ENCODE measurements at places on chromosomes 12 and 14.

DNA sequence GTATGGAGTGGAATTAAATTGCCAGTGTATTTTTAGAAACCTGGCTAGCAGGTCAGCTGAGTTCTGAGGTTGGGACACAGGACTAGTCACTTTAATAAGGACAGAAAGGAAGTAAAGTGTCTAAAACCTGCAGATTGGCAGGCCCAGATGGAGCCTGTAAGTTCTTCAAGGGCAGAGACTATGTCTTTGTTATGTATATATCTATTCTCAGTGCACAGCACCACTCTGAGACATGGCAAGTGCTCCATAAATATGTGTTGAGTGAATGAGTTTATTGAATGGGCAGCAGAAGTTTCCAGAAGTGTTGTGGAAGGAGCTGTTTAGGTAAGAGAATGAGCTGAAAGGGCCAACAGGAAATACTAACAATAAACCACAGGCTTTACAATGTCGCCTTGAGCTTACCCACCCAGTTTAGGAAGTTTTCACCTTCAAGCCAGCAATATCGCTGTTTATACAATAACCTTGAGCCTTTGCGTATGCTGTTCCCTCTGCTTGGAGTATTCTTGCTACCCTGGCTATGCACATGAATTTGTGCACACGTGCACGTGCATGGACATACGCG is 109.5 kb upstream of the TMPO start:
- H3K36me3 ChIP-seq, result no peaks in the 10 kb centered on the region
- H3K27me3 ChIP-seq, result no peaks in the 10 kb centered on the region
- no peak for DNase-seq

DNA sequence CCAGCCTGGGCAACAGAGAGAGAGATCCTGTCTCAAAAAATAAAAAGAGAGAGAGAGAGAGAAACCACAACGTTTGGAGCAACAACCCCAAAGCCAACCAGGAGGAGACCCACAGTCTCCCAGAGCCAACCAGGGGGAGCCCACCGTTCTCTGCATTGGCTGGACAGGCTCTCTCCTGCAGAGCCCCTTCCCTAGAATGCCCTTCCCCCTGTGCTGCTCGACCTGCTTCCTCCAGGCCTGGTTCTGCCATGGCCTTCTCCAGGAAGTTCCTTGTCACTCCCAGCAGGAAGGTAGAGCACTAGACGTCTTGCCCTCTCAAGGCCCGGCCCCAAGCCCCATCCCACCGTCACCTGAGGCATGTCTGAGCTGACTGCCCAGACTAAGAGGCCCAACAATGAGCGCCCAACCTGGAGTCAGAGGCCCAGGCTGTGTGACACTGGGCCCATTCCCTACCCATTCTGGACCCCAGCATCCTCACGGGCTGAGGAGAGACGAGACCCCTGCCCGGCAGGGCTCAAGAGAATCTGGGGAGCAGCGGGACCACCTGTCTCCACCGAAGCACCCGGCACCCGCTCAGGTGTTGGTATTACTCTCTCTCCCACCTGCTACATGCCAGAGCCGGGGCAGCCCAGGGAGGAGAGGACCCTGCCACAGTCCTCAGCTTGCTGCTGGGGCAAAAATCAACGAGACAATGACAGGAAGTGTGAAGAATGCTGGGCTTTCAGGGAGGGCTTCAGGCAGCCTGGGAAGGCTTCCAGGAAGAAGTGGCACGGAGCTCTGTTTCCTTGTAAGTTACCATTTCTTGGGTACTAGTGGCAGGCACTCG is 61.2 kb downstream of the DIO3 start:
- H3K27ac ChIP-seq, result no peak overlapping the region
- H3K4me3 ChIP-seq, result no peak overlapping the region
- H3K27me3 ChIP-seq, result peaks cover 8% of the 10 kb centered on the region
- H3K4me1 ChIP-seq, result peaks cover 15% of the 10 kb centered on the region

GRCh38 chr14:92627707-92628215 is 114.2 kb downstream of the RIN3 start:
- peaks cover 4% of the 10 kb centered on the region for H3K4me1 ChIP-seq
- no peak for DNase-seq
- no peaks in the 10 kb centered on the region for H3K27me3 ChIP-seq
- H3K36me3 ChIP-seq, result peaks cover 21% of the 10 kb centered on the region
- no peak overlapping the region for H3K4me3 ChIP-seq

- peaks cover 34% of the 10 kb centered on the region for H3K4me1 ChIP-seq
- no peaks in the 10 kb centered on the region for H3K36me3 ChIP-seq
- no peak for DNase-seq
- H3K27ac ChIP-seq, result no peak overlapping the region
- no peaks in the 10 kb centered on the region for H3K27me3 ChIP-seq
- H3K4me3 ChIP-seq, result no peak overlapping the region
Measured at GRCh38 chr12:93199831-93200236, 177.9 kb upstream of the NUDT4 start.

- H3K27me3 ChIP-seq, result no peaks in the 10 kb centered on the region
- H3K4me1 ChIP-seq, result no peaks in the 10 kb centered on the region
- no peak for DNase-seq
- H3K4me3 ChIP-seq, result no peak overlapping the region
- H3K27ac ChIP-seq, result no peak overlapping the region
Measured at GRCh38 chr14:62988967-62989366, 56.3 kb downstream of the KCNH5 start.

DNA sequence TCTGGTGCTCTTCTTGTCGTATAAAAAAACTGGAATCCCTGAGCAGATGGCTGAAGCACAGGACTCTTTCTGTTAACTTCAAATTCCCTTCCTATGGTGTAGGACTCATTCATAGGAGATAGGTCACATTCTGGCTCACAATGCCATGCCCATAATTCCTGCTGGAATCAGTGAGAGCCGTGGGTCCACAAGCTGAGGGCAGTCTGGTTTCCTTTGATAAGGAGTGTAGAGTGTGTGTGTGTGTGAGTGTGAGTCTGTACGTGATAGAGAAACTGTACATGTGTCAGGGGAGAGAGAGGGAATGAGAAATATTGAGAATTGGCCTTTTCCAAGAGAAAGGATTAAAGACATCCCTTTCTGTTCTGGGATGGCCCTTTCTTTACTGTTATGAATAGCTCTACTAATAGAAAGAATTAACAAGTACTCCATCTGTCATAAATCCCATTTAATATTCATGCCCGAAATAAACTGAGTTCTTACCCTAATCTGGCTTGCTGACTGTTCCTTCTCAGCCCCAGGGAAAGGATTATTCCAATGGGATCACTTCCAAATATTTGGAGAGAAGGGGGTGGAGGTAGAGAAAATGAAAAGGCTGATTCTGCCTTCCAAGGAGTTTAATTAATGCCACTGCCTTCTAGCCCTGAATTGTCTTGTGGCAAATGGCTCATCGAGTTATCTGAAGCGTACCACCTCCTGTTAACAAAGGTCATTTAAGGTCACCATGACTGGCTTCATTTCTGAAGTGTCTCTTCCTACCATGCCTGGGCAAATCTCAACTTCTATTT is 79.0 kb downstream of the TMX1 start:
- no peaks in the 10 kb centered on the region for H3K36me3 ChIP-seq
- H3K27ac ChIP-seq, result no peak overlapping the region
- no peaks in the 10 kb centered on the region for H3K27me3 ChIP-seq

DNA sequence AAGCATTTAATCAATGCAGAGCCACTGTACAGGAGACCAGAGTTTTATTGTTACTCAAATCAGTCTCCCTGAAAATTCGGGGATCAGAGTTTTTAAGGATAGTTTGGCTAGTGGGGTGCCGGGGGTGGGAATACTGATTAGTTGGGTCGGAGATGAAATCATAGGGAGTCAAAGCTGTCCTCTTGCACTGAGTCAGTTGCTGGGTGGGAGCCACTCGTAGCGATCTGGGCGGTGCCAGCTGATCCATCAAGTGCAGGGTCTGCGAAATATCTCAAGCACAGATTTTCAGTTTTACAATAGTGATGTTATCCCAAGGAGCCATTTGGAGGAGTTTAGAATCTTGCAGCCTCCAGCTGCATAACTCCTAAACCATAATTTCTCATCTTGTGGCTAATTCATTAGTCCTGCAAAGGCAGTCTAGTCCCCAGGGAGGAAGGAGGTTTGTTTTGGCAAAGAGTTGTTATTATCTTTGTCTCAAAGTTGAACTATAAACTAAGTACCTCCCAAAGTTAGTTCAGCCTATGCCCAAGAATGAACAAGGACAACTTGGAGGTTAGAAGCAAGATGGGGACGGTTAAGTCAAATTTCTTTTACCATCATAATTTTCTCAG is 169.4 kb upstream of the PLEKHG7 start:
- peaks cover 5% of the 10 kb centered on the region for H3K4me1 ChIP-seq
- no peaks in the 10 kb centered on the region for H3K27me3 ChIP-seq
- no peak overlapping the region for H3K4me3 ChIP-seq
- DNase-seq, result no peak
- no peak overlapping the region for H3K27ac ChIP-seq

DNA sequence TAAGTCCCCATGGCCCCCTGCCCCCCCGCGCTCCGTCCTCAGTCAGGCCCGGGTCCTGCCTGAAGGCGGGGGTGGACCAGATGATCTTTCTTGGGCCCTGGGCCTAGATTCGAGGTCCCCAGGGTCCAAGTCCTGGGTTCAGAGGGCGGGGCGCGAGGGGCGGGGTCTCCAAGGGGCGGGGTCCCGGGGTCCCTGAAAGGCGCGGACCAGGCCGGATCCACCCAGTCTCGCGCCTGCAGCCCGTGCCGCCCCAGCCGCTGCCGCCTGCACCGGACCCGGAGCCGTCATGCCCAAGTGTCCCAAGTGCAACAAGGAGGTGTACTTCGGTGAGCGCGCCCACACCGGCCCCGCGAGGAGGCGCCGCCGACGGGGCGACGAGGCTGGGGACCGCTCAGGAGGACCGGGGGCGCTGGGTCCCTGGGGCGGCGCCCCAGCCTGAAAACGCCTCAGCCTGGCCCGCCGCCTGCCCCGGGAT is 325 bp downstream of the CRIP1 start:
- peaks cover 15% of the 10 kb centered on the region for H3K4me1 ChIP-seq
- no peak for DNase-seq
- H3K36me3 ChIP-seq, result no peaks in the 10 kb centered on the region
- H3K27ac ChIP-seq, result no peak overlapping the region
- H3K27me3 ChIP-seq, result peaks cover 23% of the 10 kb centered on the region

DNA sequence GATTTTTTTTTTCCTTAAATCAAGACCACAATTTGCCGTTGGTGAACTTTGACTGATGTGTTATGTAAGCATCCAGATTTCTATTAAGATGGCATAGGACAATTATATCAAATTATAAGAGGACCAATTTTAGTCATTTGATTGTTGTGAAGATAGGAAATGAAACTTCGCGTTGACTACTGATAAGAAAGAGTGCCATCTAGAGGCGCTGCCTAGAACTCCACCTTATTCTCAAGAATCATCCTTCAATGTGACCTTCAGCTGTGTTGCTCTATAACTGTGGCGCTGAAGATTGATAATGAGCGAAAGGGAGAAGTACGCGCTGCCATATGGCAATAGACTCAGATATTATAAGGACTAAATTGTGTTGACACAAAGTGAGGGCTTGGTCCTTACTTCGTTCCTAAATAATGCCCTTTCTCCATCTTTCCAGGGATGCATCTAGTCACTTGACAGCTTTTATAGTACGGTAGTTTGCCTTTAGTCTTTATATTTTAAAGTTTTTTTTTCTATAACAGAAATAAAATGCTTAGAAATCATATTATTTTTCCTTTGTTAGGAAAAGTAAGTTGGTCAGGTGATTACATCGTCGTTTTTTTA is 350.8 kb upstream of the STXBP6 start:
- H3K27ac ChIP-seq, result no peak overlapping the region
- no peak for DNase-seq
- H3K4me1 ChIP-seq, result peaks cover 5% of the 10 kb centered on the region
- H3K36me3 ChIP-seq, result no peaks in the 10 kb centered on the region
- no peak overlapping the region for H3K4me3 ChIP-seq
- H3K27me3 ChIP-seq, result peaks cover 23% of the 10 kb centered on the region

GRCh38 chr12:75943730-75944096 is 87.9 kb downstream of the PHLDA1 start:
- no peak overlapping the region for H3K4me3 ChIP-seq
- no peaks in the 10 kb centered on the region for H3K36me3 ChIP-seq
- H3K27ac ChIP-seq, result peak overlapping the region; percentile 92
- no peaks in the 10 kb centered on the region for H3K27me3 ChIP-seq
- no peak for DNase-seq
- peaks cover 16% of the 10 kb centered on the region for H3K4me1 ChIP-seq

- H3K36me3 ChIP-seq, result no peaks in the 10 kb centered on the region
- peaks cover 37% of the 10 kb centered on the region for H3K4me1 ChIP-seq
- no peak overlapping the region for H3K4me3 ChIP-seq
- no peaks in the 10 kb centered on the region for H3K27me3 ChIP-seq
Measured at GRCh38 chr12:46461459-46461858, 88.9 kb upstream of the SLC38A2 start.

- no peaks in the 10 kb centered on the region for H3K27me3 ChIP-seq
- peaks cover 35% of the 10 kb centered on the region for H3K4me1 ChIP-seq
- peak overlapping the region; percentile 41 for H3K27ac ChIP-seq
- DNase-seq, result no peak
Measured at GRCh38 chr14:63896278-63896720, 43.5 kb downstream of the SYNE2 start.

- H3K4me3 ChIP-seq, result no peak overlapping the region
- no peak for DNase-seq
- peaks cover 18% of the 10 kb centered on the region for H3K4me1 ChIP-seq
- H3K27ac ChIP-seq, result no peak overlapping the region
- H3K27me3 ChIP-seq, result peaks cover 16% of the 10 kb centered on the region
- H3K36me3 ChIP-seq, result no peaks in the 10 kb centered on the region
Measured at GRCh38 chr14:95657454-95657853, 28.8 kb upstream of the TCL1B start.

DNA sequence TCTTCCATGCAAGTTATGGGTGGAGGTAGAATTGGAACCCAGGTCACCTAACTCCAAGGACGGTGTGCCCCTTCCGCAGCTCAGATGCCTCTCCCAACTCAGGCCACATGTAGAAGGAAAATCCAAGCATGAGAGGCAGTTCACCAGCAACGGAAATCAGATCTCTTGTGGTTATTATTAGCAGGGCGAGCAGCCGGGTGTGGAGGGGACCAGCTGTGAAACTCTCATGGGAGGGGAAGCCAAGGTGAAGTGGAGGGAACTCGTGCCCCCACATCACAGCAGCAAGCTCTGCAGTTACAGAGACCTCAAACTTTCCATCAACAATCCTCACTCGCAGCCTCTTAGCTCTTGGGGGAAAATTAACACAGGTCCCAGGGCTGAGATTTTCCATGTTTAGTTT is 79.7 kb downstream of the KSR2 start:
- H3K36me3 ChIP-seq, result no peaks in the 10 kb centered on the region
- peaks cover 12% of the 10 kb centered on the region for H3K27me3 ChIP-seq
- no peak overlapping the region for H3K4me3 ChIP-seq
- H3K4me1 ChIP-seq, result no peaks in the 10 kb centered on the region
- no peak overlapping the region for H3K27ac ChIP-seq
- DNase-seq, result no peak

- H3K36me3 ChIP-seq, result peaks cover 16% of the 10 kb centered on the region
- H3K27ac ChIP-seq, result no peak overlapping the region
- DNase-seq, result no peak
- H3K27me3 ChIP-seq, result peaks cover 4% of the 10 kb centered on the region
- peaks cover 11% of the 10 kb centered on the region for H3K4me1 ChIP-seq
Measured at GRCh38 chr12:13222076-13222475, 25.6 kb downstream of the EMP1 start.
